ENCODE measurements at places on chromosomes 2 and 18.

DNA sequence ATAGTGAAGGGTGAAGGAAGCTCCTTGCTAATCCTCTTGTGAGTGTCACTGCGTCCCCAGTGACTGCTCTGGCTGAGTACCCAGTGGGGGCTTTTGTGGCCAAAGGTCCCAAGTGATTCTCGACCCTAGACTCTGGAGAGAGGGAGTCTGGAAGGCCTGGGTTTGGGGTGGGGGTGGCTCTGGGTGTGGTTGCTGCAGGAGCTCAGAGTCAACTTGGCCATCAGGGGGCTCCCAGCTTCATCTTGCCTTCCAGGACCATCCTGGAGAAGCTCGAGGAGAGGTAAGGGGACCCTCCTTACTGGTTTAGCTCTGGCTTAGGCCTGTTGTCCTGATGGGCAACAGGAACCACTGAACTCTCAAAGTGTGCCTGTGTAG lies 592 bp downstream of the PSD4 start:
- no peak for DNase-seq

DNA sequence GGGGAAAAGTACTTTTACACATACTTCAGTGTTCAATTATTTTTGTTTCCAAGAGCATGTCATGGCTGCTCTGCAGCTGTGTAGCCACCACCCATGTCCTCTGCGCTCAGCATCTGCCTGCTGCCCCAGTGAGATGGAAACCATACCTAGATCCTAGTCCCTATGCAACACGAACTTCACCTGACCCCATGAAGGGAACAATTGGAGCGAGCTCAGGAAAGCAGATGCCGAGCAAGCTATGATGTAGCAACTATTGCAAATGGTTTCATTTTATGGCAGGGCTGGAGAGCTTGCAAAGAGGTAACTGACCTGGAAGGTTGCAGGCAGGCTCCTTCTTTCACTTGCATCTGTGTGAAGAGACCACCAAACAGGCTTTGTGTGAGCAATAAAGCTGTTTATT lies 1.3 kb upstream of the CCDC141 start:
- DNase-seq: no peak

GRCh38 chr2:61885896-61886603 lies 2.4 kb downstream of the CCT4 start:
- DNase-seq: no peak

GRCh38 chr2:18514526-18515461 lies 45.7 kb downstream of the RDH14 start:
- DNase-seq: no peak

DNA sequence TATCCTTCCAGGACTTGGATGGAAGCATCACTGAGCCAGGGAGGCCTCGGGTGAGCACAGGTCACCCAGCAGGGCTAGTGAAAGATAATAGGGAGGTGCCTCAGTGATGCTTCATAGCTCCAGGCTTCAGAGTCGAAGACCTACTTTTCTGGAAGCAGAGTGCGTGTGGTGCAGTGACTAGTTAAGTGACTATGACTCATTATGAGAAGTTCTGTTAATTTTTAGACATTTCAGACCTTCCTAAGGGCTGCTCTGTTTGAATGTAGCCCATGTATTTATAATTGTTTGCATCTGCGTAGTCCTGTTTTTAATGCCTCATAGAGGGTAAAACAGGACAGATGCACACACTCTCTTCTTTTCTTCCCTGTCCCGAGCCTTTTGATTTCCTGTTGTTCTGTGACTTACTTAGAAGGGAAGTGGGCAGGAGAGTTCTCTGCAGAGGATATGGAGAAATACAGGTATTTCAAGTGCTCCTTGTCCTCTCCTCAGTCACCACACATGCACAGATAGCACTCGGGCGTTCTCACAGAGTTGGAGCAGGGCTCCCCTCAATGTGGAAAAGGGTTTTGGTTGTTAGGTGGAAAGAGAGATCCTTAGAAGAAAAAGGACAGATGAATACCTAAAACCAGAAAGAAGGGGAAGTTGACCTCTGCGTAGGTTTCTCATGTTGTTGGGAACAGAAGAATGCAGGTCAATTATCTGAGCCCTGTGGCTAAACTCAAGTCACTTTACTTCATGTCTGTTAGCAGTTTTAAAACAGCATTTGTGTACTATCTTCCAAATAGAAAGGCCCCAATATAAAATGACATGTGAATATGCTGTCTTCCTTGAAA lies 34.7 kb downstream of the RALB start:
- peak; percentile 62 for DNase-seq

DNA sequence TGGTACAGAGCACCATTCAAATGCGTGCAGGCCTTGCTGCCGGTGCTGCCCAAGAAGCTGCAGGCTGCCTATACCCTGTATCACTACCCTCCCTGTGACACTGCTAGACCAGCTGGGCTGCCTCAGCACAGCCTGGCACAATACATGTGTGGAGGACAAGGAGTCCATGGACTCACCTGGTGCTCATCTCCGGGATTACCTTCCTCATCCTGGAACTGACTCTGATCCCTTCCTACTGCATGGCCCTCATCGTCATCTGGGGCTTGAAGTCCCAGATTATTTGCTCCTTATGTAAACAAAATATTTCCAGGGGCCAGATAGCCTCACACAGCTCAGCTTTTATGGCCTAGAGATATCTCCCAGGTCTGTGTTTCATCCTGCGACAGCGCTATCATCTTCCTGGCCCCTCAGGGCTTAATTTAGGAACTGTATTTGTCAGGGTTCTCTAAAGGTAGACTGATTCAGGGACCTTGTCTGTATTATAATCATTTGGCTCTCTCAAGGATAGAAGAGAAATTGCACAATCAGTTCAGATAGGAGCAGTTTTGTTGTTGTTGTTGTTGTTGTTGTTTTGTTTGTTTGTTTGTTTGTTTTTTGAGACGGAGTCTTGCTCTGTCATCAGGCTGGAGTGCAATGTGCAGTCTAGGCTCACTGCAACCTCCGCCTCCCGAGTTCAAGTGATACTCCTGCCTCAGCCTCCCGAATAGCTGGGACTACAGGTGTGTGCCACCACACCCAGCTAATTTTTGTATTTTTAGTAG lies 42.9 kb downstream of the WDR75 start:
- DNase-seq: no peak

DNA sequence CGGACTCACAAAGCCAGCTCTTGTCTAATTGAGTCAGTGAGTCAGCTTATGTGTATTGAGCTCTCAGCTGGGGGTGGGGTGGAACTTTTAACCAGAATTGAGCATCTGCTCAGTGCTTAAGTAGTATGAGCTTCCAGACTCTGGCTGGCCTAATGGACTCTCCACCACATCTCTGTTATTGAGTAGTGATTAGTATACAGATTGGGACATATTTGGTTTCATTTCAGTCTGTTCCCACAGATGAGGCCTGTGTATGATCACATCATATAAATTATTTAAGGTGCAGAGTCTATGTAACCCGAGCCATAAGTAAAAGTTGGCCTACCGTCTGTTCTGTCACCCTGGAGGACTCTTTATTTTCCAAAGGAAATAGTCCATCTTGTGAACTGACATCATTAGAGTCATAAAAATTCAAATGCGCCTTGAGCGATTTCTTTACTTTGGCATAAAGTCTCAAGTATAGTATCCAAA lies 152.1 kb downstream of the THSD7B start:
- DNase-seq: no peak

DNA sequence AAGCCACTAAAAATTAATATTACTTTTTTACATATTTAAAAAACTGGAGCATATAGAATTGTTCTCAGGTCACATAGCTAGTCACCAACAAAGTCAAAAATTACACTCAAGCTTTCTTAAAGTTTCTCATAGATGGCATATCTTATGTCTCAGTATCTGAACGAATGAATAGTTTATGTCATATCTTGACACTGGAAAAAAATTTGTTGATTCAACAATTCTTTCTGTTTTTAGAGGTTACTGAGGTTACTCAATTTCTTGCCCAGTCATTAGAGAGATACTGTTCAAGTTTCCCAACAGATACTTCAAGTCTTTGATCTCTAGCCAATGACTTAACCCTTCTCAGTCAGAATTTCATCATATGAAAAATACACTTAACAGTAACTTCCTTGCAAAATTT lies 113.1 kb upstream of the XIRP2 start:
- no peak for DNase-seq

DNA sequence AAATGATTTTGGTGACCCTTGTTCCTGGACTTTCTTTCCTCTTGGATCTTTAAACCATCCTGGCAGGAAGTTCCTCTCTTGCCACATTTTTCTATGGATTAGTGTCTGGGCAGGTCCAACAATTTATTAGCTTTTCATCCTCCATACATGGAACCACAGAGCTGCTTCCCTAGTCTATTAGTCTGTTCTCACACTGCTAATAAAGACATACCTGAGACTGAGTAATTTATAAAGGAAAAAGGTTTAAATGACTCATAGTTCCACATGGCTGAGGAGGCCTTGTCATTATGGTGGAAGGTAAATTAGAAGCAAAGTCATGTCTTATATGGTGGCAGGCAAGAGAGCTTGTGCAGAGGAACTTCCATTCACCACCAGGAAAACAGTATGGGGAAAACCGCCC lies 122.9 kb downstream of the DDX1 start:
- no peak for DNase-seq

DNA sequence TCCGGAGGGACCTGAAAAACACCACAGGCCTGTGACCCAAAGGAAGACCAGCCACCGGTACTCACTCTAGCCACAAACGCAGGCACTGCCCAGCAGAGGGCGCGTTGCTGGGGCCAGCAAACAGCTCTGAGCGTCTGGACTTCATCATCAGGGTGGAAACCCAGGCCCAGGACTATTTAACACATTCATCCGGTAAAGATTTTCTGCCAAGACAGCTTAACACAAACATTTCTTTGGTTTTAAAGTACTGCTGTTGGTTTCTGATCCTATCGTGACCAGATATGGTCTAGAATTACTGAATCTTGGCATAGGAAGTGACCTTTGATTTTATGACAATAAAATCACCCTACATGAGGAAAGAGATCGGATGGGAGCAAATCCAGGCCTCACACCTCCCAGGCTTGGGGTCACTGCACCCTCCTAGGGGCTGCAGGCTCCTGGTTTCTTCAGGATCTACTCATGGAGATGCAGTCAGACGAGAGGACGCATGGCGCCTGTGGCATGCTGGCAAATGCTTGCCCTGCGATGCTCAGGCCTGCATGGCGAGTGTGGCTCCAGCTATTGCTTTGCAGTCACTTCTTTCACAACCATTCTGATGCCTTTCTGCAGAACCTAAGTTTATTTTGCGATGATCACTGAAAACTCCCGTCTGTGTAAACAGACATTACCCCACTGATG lies 130.4 kb downstream of the COL4A4 start:
- peak; percentile 18 for DNase-seq

- DNase-seq: no peak
Measured at GRCh38 chr18:74268933-74269620, 22.7 kb downstream of the CYB5A start.

- no peak for DNase-seq
Measured at GRCh38 chr2:150681120-150681804, 193.8 kb upstream of the RND3 start.

DNA sequence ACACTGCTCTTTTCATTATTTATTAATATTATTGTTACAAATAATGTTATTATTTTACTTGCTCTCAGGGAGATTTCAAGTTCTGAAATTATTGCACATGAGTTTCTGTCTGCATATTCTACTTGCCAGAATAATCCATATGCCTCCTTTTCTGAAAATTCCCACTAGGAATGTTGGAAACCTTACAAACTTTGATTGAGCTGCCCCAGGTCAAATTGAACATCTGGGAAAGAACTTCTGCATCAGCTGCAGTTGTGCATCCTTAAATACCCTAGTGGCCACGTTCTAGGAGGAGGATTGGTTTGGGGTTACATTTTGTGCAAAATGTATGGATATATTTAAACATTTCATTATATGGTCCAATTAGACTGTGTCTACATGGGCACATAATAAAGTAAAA lies 1302.7 kb upstream of the PIK3C3 start:
- DNase-seq: no peak
